ENCODE measurements at places on chromosomes 6 and 20.

- no peak for DNase-seq
Measured at GRCh38 chr20:36092398-36093024, 62.0 kb upstream of the EPB41L1 start.

DNA sequence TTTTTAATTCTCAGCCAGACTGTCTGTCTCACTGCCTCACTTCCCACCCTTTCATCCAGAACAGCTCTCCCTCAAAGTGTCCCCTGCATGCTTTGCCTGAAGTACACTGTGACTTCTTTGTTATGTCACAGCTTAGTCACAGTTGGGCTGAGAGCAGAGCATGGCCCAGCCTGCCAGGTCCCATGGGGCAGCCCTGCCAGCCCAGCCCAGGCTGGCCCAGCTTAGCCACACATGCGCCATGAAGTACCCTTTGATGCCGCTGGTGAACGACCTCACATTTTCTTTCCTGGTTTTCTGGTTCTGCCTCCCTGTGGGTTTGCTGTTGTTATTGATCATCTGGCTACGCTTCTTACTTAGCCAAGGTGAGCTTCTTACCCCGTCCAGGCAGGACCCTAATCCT is at the start of gene ADIG:
TSS of gene ADIG (plus strand) at position 185 of the 400 bp plus-strand sequence. CDS start at position 239, 54 bp downstream.
- DNase-seq, result peak; percentile 73

- no peak for DNase-seq
Measured at GRCh38 chr6:5401845-5402738, 140.8 kb downstream of the FARS2 start.

DNA sequence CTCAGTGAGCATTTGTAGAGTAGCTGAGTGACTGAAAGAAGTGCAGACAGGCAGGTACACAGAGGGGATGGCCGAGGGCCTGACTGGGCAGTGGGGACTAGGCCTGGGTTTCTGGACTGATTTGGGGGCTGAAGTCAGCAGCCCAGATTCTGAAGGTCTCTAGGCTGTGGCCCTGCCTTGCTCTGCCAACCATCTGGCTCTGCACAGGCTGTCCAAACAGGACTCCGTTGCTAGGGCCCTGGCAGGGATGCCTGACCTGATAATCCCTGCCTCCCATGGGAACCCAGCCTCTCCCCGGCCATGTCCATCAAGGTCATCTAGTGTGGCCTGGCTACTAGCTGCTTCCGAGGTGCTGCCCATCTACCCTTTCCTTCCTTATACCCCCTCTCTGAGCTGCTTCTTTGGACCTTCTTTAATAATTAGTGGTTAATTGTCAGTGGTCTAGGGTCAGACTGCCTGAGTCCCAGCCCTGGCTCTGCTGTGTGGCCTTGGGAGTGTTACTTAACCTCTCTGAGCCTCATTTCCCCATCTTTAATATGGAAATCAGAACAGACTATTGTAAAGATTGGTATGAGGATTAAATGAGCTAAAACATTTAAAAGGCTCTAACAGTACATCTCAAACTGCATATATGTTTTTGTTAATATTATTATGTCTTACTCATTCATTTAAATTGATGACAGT is 137.9 kb downstream of the VEGFA start:
- DNase-seq, result no peak

GRCh38 chr20:64247970-64248841 is 7.3 kb upstream of the PCMTD2 start:
- no peak for DNase-seq

DNA sequence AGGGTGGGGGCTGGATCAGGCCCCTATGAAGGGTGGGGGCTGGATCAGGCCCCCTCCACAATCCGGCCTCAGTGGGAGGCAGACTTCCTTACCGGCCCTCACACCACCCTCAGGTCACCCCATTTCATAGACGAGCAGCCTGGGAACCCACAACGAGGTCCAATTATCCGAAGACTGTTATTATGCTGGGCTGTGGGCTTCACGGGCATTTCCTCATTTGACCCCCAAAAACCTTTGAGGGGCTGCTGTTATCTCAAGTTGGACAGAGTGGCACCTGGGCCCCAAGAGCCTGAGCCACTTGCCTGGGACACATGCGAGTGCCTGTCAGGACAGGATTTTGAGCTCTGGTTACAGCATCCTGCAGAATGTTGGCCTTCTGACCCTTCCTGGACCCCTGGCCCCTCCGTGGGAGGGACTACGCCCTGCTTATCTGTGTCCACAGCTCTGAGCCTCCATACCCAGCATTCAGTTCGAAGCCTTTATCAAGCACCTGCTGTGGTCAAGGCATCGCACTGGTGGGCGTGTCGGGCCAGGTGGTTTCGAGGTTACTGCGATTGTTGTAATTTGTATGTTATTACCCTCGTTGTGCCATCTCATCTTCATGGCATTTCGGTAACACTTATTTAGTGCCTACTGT is 34.5 kb upstream of the PCMTD2 start:
- no peak for DNase-seq
